IMR-90 (cell line): ENCODE measurements at places on chromosomes 3 and 15. TPM values are rescaled to one million over a fixed set of nuclear protein-coding genes. Genes with fewer than 3 reads are reported as not detected.
A peak's percentile ranks its signal among the peaks of the same experiment; 100 is the strongest.

DNA sequence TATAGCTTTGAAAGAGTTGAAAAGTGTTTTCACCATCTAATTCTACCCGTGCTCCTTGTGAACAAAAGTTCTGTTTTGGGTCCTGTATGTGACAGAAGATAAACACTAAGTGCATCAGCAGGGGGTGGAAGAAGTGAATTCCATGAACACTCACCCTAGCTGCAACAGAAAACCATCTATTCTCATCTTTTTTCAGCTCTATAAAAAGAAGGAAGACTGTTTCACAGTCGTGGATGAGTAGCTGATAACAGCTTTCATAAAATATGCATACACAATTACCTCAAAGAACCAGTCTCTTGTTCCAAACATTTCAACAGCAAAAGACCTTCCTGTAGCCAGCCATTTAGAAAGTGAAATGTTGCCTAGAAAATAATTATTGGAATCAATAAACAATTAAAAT lies 281.7 kb upstream of the RASGRP1 start:
- DNase-seq = peak; percentile 55

The ITGA11 gene
- 5.6 and 6.6 TPM in 2 replicates for polyA plus RNA-seq

DNA sequence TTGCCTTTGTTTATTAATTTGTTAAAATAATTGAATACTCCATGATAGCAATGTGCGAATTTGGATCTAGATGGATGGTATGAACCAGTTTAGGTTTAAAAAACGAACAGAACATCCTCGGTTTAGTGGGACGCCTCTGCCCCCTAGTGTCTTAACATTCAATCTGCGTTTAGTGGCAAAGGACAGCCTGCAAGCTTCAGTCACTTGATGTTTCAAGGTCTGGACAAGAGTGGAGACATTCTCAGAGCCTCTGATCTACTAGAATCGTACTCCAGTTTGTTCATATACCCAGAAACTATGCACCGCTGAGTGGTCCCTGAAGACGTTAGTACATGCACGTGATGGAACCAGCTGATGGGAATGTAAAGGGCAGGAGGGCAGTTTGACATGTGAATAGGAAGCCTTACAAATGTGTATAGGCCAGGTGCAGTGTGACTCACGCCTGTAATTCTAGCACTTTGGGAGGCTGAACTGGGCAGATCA lies 17.8 kb upstream of the ATP13A4 start:
- peak; percentile 64 for DNase-seq

DNA sequence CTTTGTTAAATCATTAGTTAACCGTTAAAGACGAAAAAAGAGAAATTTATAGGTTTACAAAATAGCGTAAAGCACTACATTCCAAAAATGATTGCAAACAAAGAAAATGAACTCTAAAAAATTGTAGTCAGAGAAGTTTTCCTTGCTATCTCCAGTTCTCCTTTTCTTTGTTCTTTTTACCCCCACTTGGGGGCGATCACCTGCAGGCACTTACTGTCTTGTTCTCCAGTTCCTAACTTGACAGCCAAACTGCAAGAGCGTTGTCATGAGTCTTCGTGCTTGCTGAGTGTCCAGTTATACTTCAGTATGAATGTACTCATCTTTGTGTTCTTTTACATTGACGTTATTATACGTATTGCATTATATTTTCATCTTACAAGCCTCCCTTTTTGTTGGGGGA lies 54.5 kb downstream of the CHD2 start:
- no peak for DNase-seq

DNA sequence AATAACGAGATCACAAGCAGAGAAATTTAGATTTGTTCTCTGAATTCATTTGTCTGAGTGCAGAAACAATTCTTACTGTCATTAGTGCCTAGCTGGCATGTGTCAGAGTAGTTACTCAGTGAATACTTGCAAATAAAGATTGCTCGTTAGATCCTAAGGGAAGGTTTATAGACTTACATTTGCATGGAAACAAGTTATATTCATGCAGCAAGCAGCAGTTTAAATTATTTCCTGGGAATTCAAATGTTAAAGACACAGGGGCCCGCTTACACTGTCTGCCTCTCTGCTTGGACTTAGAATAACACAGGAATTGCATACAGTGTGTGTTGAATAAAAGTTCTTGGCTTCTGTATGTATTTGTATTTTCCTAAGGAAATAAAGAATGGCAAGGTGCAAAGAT lies 680.6 kb upstream of the NECTIN3 start:
- no peak for DNase-seq

The DPPA2 gene
- not detected in 2 replicates for polyA plus RNA-seq

DNA sequence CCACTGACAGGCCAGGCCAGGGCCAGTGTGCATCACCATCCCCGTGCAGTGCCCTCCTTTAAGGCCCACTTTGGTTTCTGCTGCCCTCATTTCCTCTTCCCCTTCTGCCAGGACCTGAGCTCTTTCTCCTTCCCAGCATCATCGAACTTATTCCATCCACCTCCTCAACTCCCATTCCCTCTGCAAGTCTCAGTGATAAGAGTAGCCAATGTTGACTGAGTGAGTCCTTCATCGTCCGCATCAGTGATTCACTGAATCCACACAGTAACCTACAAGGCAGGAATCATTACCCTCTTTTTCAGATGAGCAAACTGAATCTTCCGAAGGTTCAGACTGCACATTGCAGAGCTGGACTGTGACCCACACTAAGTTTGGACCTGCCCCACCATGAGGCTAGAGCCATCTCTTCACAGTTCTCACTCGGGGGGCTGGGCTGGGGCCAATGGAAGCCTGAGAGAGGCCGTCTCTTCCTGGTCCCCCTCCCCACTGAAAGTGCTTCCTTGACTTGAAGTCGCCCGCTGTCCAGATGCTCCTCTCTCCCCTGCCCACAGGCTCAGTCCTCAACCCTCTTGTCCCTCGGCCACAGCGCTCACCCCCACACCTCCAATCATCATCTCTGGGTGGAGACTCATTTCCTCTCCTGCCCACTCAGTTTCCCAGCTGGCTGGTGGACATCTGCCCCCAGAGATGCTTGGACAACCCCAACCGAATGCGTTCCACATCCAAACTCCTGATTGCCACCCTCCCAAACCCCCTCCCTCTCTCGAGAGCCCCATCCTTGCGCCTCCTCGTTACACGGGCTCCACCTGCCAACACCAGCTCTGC lies 15.2 kb upstream of the ANPEP start:
- DNase-seq = no peak

- peak; percentile 96 for DNase-seq
These were observed 221.8 kb downstream of the CBLB start for GRCh38 chr3:105647047-105647446.

DNA sequence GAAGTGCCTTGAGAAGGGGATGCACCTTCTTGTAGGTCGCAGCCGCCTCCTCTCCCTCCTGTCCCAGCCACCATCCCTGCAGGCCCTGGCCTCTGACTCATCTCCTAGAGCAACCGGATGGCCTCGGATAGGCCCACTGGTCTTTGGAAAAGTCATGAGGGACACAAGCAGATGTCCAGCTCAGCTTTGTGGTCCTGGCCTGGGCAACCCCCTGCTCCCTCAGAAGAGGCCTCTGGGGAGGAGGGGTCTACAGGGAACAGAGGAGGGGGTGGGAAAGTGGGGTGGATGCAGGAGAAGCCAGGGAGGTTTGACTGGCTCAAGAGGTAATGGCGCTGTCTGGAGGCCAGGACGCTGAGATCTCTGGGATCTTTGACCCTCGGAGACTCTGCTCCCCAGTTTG lies 259.2 kb upstream of the TLE3 start:
- no peak for DNase-seq

DNA sequence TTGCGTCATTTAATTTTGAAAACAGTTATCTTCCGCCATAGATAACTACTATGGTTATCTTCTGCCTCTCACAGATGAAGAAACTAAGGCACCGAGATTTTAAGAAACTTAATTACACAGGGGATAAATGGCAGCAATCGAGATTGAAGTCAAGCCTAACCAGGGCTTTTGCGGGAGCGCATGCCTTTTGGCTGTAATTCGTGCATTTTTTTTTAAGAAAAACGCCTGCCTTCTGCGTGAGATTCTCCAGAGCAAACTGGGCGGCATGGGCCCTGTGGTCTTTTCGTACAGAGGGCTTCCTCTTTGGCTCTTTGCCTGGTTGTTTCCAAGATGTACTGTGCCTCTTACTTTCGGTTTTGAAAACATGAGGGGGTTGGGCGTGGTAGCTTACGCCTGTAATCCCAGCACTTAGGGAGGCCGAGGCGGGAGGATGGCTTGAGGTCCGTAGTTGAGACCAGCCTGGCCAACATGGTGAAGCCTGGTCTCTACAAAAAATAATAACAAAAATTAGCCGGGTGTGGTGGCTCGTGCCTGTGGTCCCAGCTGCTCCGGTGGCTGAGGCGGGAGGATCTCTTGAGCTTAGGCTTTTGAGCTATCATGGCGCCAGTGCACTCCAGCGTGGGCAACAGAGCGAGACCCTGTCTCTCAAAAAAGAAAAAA lies 1.2 kb downstream of the B2M start:
- peak; percentile 87 for DNase-seq

GRCh38 chr3:142987080-142987700 lies 14.2 kb upstream of the U2SURP start:
- DNase-seq = peak; percentile 55

DNA sequence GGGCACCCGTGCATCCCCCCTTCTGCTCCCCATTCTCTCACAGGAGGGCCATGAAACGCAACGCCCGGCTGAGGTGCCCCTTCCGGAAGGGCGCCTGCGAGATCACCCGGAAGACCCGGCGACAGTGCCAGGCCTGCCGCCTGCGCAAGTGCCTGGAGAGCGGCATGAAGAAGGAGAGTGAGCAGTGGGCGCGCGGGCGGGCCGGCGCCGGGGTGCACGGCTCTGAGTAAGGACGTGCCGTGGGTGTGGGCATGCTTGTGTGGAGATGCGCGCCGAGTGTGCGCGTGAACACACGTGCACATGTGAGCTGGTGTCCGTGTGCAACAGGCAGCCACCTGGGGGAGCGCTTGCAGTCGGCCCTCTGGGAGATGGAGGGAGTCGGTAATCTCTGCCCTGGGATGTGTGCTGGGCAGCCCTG lies 28.1 kb downstream of the NR1I2 start:
- peak; percentile 18 for DNase-seq

GRCh38 chr15:40112789-40113188 lies 4.1 kb upstream of the BMF start:
- DNase-seq = no peak

DNA sequence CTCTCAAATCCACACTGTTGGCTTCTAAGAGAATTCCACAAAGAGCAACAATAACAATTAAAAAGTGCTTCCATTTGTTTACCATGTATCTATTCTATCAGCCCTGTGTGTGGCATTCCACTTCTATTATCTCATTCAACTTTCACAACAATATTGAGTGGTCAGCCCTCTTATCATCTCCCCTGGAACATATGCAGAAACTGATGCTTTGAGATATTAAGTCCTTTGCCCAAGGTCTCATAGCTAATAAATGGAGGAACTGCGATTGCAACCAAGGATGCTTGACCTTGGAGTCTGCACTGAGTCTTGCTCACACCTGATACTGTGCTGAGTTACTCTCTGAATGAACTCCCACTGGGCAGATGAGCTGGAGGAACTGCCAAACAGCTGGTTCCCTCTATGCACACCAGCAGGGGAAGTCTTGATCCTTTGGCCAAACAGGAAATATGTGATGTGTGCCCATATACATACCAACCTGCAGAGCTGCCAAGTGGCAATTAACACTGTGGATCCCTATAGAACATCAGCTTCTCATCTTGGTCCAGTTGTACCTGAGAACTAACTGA lies 144.7 kb upstream of the WNT5A start:
- DNase-seq = no peak

DNA sequence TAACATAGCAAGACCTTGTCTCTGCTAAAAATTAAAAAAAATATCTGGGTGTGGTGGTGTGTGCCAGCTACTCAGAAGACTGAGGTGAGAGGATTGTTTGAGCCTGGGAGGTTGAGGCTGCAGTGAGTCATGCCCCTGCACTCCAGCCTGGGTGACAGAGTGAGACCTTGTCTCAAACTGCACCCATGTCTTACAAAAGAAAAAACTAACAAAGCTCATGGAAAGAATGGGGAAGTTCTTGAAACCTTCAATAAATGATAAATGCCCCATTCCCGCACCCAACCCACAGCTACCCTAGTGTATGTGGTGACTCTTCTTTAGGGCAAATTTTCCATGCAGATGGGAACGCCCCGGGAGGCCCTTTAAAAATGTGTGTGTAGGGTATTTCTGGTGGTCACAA lies 28.3 kb downstream of the RPLP1 start:
- DNase-seq = no peak

GRCh38 chr3:57864853-57865252 lies 108.7 kb downstream of the SLMAP start:
- peak; percentile 45 for DNase-seq

The SOX14 gene
- not detected in 2 replicates for polyA plus RNA-seq

The SERINC4 gene
- polyA plus RNA-seq = 0.09 TPM in 1 of 2 replicates, not detected in the other

The CPLX3 gene
- not detected in 2 replicates for polyA plus RNA-seq

DNA sequence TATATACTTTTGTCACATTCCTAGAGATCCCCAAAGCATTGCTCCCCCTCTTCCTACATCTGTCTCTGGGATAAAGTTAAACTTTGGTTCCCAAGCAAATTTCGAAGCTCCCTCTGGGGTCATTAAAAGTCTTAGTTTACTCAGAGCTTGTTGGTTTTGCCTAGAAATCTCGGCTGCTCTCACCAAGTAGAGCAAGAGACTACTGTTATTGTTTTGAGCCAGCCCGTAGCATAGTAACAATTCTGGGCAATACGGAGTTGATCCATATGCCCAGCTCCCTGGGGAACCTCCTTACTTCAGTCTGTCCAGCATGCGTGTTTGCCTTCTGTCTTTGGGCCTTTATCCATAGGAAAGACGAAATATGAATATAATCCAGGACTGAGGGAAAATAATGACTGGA lies 10.0 kb upstream of the P3H2 start:
- DNase-seq = no peak

- peak; percentile 44 for DNase-seq
These were observed 7.8 kb downstream of the THBS1 start for GRCh38 chr15:39588531-39589192.

GRCh38 chr3:126553284-126554084 lies 5.2 kb downstream of the C3orf22 start:
- no peak for DNase-seq

DNA sequence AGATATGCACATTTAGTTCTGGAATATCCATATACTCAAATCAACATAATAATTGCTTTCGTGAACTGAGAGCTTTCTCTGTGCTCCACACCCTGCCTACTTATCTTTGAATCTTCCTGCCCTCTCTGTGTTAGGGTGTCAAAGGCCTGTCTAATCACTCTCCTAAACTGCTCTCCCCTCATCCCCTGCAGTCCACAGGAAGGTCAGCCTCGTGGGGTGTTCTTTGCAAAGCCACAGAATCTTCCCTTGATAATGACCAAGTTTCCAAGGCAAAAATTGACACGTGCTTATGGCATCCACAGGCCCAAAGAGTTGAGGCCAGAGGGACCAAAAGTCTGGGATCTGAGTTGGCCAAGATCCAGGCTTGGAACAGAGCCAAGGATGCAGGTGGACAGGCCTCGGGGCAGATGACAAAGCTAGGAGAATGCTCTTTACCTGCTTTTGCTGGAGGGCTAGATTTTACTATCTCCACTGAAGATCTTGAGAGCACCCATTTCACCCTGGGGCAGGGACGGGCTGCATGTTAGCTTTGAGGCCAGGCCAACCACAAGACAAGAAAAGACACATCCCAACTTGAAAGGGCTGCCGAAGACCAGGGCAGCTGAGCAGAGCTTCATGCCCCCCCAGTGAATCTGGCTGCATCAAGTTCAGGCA lies 20.4 kb downstream of the BHLHE40 start:
- no peak for DNase-seq
